ENCODE measurements at places on chromosomes 5 and 9. TPM values are rescaled to one million over a fixed set of nuclear protein-coding genes. Genes with fewer than 3 reads are reported as not detected.

The ZFP2 gene
- total RNA-seq, result 6.4 TPM

The PCA3 gene
- 0.05 TPM for total RNA-seq

The PHF24 gene
- not detected for total RNA-seq

The ZBTB5 gene
- 8.3 TPM for total RNA-seq

The SPINK4 gene
- total RNA-seq, result not detected

The LRRC19 gene
- total RNA-seq, result not detected

The FLT4 gene
- 0.55 TPM for total RNA-seq

The ITGA2 gene
- 54.2 TPM for total RNA-seq

The PCDHA9 gene
- not detected for total RNA-seq

The FBP2 gene
- not detected for total RNA-seq

The LEAP2 gene
- total RNA-seq, result not detected

The S100Z gene
- not detected for total RNA-seq

The IL11RA gene
- 4.2 TPM for total RNA-seq

DNA sequence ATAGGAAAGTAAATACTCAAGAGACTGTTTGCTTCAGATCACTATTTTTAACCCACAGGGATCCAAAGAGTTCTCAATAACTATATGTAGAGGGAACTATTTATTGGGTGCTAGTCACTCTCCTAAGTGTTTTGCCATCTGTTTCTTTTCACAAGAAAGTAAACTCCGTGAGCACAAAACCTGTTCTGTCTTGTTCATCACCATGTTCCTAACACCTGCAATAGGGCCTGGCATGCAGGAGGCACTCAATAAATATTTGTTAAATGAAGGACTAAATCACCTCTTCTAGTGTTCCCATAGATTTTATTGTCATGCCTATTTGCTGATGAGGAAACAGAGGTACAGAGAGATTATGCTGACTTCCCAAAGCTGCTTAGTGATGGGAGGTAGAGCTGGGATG, 118.2 kb downstream of the VCAN start:
- no peak for DNase-seq

DNA sequence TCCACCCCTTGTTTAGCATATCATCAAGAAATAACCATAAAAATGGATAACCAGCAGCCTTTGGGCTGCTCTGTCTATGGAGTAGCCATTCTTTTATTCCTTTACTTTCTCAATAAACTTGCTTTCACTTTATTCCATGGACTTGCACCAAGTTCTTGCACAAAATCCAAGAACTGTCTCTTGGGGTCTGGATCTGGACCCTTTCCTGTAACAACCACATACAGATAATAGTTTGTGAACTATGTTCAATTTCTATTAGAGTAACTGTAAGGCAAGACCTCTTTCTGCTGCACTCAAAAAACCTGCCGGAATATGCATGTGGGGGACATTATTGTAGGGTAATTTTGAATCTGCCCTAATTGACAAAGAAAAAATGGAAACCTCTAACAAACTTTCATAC, 66.9 kb upstream of the TMEM215 start:
- DNase-seq, result no peak

- no peak for DNase-seq
Measured at GRCh38 chr5:147939431-147940114, 33.2 kb upstream of the C5orf46 start.

DNA sequence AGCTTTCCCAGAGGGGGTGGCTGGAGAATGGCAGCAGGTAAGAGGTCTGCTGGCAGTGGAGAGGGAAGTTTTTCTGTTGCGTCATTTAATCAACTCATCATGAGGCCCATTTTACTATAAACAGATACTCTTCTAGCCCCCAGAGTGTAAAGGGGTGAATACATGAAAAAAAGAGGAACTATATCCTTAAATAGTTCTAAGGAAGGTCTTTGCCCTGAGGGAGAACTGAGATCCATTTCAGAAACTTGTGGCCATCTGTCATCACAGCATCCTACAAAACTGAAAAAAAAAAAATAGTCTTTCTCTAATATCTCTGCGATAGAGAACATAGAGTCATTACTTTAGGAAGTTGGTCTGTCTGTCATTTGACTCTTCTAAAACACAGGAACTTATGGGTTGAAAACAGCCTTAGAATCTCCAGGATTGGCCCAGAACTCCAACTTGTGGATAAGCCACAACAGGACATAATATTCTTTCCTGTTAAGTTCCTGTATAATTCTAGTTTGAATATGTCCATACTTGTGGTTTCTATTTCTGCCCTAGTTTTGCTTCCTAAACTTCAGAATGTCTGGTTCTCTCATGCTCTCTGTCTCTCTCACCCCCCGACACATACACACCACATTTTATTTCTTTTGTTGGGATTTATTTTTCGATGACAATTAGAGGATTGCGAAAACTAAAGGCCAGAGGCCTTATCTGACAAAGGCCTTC, 238.5 kb upstream of the PIK3R1 start:
- no peak for DNase-seq

DNA sequence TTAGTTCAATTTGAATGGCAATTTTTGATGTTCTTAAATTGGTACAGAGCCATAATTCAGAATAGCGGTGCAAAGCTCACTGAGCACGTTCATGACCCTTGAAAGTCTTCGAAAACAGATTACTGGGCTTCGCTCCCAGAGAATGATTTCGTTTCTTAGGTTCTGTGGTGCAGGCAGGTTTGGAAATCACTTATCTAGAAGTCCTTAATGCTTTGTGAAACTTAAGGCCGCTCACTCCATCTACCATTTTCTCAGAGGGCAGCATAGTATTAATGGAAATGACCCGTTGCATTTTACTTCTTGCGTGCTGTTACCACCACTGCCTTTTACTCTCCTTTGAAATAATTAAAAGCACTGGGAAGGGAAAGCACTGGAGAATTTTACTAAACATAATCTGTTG, 2.9 kb upstream of the MAT2B start:
- DNase-seq, result no peak

DNA sequence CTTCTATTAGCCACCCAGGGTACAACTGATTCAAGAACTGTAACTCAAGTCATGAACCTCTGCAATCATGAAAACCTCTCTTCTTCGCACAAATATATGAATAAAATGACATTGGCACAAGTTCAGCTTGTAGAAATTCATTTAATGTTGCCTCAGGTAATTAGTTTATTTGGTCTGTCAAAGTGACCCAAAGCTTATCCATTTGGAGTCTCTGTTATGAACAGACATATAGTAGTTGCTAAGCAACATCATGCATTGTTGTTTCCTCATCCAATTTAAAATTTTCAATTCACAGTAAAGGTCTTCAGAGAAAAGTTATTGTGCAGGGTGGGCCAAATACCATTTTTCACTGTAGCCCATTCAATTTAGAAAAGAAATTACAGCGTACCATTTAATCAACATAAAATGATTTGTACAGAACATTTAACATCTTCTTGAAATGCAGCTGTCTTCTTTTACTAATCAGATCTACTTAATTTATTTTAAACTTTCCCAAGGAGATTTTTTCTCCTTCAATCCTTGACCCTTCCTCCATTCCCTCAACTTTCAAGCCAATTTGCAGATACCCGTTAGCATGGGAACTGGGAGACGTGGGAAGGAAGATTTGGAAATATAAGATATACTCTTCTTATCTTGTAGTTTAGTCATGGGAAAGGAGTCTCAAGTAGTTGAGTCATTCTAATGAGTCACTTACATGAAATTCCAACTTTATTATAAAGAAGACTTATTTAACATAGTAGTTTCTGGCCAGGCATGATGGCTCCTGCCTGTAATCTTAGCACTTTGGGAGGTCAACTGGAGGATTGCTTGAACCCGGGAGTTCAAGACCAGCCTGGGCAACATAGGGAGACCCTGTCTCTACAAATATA, 231.3 kb downstream of the ATPSCKMT start:
- peak; percentile 88 for DNase-seq

GRCh38 chr5:136141561-136141960, 8.9 kb downstream of the SMAD5 start:
- no peak for DNase-seq

GRCh38 chr5:179913461-179913860, 5.8 kb upstream of the TBC1D9B start:
- DNase-seq, result no peak

GRCh38 chr9:128026773-128027541, 40.2 kb downstream of the NAIF1 start:
- no peak for DNase-seq

GRCh38 chr9:103186959-103187358, 191.8 kb downstream of the CYLC2 start:
- DNase-seq, result no peak

DNA sequence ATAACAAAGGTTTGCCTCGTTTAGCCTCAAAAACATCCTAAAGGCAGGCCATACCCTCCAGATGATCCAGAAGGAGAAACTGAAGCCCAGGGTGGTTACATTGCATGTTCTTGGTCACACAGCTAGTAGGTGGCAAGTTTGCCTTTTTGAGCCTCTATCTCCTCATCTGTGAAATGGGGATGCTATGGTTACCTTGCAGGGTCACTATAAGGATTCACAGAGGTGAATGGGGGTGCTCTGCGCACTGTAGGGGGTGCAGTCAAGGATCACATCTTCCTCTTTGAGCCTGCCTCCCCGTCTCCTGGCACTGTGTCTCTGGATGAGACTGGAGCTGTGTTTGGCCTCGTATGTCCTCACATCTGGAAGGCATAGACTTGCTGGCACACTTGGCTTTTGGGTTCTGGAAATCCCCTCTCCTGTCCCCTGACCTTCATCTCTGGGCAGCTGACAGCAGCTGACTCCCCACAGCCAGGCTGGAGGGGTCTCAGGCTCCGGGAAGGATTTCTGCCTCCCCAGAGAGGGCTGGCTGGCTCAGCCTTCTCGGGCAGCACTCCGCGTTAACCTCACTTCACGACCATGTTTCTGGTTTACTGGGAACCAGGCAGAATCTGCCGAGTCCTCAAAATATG, 167.7 kb downstream of the RGS3 start:
- DNase-seq, result no peak

DNA sequence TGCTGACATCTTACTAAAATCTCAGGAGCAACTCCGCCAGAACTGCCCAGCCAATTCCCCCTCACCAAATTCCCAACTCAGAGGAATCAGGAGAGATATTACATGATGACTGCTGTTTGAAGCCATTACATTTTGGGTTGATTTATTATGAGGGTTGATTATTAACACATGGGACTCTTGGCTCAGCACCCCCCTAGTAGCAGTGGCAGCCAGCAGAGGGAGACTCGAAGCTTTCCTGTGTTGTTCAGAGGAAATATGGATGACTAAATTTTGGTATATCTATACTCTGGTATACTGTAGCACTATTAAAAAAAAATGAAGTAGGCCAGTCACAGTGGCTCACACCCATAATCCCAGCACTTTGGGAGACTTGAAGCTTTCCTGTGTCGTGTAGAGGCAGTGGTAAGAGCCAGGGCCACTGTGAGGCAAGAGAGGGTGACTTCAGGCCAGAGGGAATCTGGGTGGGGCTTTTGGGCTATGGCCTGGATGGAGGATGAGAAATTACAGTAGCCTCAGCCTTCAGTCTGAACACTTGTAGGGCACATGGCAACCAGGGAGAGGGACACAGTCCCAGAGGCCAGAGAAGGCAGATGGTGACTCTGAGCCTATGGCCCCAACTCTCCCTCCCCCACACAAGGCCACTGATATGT, 111.4 kb downstream of the LHX2 start:
- DNase-seq, result no peak

DNA sequence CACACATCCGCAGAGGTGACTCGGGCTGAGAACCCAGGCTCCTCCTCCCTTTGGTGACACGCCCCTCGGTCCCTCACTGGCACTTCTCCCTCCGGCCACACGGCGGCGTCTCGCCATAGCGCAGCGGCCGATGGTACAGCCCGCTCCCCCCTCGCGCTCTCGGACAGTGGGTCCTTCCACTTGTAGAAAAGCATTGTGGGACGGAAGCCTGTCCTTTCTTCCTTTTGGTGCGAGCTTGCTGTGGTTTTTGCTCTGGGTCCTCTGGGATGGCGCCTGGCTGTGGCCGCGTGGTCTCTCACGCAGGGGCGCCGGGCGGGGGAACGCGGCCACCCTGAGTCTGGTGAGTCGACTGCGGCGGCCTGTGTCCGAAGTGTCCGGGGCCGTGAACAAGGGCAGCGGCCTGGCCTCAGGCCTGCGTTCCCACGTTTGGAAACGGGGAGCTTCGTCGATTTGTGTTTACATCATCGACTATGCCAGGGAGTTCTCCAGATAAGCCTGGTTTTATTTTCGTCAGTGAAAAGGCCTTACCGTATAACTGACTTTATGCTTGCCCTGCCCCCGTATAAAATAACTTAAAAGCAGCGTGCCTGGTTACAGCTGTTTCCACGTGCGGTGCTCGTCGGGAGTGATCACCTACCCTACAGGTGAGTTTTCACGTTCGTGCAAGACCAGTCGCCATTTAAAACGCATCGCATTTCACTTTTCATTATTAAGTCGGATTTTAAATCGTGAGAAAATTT, 258.3 kb downstream of the EPB41L4A start:
- peak; percentile 68 for DNase-seq

DNA sequence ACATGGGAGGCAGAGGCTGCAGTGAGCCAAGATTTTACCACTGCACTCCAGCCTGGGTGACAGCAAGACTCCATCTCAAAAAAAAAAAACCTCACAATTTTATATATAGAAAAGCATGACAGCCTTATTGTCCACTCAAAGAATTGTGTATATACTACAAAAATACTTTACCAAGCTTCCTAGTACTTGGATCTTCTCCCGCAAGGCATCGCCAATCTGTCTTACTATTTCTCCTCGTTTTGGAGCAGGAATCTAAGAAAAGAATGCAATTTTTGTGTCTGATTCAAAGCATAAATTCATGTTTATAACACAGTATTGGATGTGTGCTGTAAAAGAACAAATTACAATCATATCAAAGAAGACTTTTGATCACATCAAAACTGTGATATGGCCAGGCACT, 11.3 kb downstream of the ALDH7A1 start:
- DNase-seq, result no peak

GRCh38 chr9:14343261-14344031, 29.5 kb upstream of the NFIB start:
- DNase-seq, result no peak

GRCh38 chr5:14588145-14588544, 6.6 kb downstream of the OTULINL start:
- DNase-seq, result no peak

DNA sequence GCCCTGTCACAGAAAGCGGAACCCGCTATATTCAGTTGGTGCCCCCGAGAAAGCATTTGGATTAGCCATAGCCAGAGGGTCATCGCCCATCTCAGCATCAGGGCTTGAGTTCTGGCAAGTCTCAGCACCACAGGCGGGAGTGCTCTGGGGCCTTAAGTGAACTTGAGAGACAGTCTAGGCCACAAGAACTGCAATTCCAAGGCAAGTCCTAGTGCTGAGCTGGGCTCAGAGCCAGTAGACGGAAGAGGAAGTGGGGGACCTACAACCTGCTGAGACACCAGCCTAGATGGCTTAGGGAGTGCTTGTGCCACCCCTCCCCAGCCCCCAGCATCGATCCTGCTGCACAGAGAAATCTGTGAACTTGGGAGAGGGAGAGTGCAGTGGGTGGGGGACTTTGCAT, 594.9 kb downstream of the CCDC171 start:
- no peak for DNase-seq

- no peak for DNase-seq
Measured at GRCh38 chr5:156595132-156595787, 254.8 kb upstream of the PPP1R2B start.

All from renal cortical epithelial cell (primary cell).